GM12878 (cell line): ENCODE measurements at places on chromosomes 7 and 10.

DNA sequence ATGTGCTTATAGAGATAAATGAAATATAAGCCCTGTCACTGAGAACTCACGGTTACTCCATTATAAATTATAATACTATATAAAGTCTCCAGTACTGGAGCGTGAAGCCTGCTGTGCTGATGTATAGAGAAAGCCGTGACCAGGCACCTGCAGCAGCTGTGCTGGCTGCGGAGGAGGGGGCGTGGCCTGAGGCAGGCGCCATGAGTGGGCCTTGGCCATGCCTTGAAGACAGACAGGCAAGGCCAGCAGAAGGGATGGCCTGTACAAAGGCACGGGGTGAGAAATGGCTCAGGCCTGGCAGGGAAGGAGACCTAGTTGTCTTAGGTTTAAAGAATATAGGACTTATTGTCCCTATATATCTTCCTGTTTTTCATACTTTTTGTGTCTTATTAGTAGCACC is 218.5 kb upstream of the STK17A start:
- no peak for DNase-seq

DNA sequence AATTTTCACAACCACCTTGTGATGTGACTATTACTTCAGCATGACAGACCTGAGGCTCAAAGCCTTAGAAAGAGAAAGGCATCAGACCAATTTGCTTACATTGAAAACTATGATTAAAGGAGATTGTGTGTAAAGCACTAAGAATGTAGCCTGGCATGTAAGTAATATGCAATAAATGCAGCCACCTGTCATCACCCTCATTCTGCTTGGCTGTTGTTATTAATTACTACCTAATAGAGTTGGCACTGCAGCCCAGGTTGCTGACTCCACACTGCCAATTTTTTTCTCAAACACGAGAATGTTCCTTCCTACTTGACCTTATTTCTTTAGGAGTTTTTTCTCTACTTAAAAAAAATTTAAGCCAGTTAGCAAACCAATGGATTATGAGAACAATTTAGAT is 61.2 kb upstream of the NPVF start:
- DNase-seq: no peak

GRCh38 chr7:25122373-25122772 is 2.7 kb downstream of the CYCS start:
- DNase-seq: no peak

DNA sequence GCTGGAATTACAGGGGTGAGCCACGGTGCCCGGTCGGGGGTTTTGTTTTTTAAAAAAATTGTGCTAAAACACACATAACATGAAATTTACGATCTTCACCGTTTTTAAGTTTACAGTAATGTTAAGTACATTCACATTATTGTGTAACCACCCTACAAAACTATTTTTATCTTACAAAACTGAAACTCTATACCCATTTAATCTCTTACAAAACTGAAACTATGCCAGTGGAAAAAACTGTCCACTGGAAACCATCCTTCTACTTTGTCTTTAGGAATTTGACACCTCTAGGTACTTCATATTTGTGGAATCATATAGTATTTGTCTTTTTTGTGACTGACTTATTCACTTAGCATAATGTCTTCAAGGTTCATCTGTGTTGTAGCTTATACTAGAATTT is 1.0 kb upstream of the PSMC2 start:
- DNase-seq: no peak

- no peak for DNase-seq
These were observed 29.5 kb downstream of the WASL start for GRCh38 chr7:123719197-123719721.
